ENCODE measurements at places on chromosomes 11 and 22.

DNA sequence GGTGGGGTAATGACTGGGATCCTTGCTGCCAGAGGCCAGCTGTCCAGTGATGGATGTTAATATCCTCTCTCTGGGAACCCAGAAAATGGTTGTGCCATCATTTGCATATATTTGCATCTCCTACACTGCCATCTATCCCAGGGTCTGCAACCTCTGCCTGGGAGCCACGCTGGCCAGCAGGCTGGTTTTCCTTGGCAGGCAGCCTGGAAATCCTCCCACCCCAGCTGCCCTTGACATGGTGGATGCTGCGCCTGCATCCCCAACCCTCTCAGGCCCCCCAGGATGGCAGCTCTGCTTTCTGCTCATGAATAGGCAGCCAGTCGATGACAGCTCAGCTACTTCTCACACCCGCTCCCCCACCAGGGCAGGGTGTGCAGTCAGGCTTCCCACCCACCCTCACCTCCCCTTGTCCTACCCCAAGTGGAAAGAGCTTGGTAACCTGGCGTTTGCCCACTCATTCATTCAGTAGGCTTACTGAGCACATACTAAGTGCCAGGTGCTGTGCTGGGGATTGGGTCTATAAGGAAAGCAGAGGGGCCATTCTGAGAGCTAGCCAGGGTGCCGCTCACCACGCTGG, 202.5 kb downstream of the TRIM29 start:
- DNase-seq, result no peak

DNA sequence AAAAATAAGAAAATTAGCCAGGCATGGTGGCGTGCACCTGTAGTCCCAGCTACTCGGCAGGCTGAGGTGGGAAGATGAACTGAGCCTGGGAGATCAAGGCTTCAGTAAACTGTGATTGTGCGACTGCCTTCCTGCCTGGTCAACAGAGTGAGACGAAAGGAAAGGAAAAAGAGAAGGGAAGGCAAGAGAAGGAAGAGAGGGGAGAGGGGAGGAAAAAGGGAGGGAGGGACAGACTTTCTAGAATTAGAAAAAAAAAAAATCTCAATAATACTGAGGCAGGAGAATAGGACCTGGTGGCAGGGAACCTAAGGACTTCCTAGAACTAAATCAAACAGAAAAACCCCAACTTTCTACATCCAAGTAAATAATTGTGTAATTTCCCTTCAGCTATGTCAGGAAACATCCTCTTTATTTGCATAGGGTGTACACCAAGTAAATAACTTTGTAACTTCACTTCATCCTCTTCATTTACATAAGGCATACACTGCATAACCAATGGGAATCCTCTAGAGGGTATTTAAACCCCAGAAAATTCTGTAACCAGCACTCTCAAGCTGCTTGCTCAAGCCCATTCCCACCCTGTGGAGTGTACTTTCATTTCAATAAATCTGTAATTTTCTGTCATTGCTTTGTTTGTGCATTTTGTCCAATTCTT, 8.7 kb downstream of the SBF2 start:
- no peak for DNase-seq

- no peak for DNase-seq
These were observed 1.1 kb downstream of the CSTF3 start for GRCh38 chr11:33160136-33160535.

GRCh38 chr11:127044535-127044934, 44.0 kb upstream of the KIRREL3 start:
- no peak for DNase-seq

GRCh38 chr22:24947881-24948280, 1.4 kb upstream of the LHFPL7 start:
- no peak for DNase-seq

GRCh38 chr22:49240472-49240871, 587.2 kb downstream of the BRD1 start:
- DNase-seq, result no peak

- DNase-seq, result no peak
These were observed 7.2 kb downstream of the LYVE1 start for GRCh38 chr11:10561043-10561818.

- no peak for DNase-seq
These were observed 4.6 kb downstream of the CHRDL2 start for GRCh38 chr11:74726547-74727182.

DNA sequence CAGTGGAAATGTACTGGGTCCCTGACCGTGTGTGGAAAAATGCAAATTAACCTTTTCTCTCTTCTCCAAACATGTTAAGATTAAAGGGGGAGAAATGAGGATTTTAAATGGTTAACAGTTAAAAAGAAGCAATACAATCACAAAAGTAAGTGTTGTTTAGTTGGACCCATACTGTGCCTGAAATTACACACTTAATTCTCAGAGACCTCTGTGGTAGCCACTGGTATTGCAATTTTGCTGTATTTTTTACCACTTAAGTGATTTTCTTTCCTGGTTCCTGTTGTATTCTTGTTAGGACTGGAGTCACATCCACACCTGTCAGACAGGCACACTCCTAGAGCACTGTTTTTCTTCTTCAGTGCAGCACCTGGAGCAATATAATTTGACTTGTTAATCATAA, 179.6 kb upstream of the PDGFD start:
- no peak for DNase-seq

DNA sequence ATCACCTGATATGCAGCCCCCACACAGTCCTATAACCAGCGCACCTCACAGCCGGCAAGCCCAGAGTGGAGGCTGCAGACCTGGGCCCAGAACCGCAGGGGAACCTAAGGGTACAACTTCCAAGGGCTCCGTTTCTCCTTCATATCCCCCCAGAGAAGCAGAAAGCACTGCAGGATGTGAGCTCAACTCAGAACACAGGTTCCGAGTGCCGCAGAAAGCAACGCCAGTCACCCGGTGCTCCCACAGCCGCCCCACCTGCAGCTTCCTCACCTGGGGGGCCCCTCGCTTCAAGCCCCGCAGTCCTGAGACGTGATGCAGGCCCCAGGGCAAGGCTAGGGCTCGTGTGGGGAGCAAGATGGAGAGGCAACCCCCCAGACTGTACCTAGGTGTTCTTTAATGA, 2.5 kb downstream of the TSSK2 start:
- no peak for DNase-seq

DNA sequence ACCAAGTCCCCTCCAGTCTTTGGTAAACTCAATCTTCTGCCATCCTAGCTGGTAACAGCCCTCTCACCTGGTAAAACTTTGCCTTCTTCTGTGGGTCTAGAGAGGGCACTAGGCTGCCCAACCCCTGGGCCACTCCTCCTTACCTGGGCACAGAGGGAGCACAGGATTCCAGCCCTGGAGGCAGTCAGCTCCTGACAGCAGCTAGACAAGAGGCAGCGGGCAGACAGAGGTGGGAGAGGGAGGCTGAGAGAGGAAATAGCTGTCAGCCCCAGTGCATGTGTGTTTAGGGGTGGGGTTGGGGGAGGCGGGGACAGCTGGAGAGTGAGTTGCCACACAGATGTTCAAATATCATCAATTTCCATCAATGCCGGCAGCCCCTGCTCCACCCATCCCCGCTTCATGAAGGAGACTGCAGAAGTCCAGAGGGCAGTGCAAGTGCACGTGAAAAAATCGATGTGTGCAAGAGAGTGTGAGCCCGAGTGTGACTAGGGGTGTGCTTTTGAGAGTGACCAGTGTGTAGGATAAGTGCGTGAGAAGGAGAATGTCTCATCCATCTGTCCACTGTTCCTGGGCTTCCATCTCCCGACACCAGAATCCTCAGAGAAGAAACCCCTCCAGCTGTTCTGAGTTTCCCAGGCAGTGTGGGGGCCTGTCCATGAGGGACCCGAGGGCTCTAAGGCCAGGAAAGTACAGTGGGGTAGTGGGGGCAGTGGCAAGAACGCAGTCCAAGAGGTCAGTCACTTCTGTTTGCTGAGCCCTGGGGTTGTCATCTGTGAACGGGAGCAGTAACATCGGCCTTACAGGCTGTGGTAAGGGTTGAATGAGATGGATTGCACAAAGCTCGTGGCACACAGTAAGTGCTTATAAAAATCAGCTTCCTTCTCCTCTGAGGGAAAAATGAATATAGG, at the start of gene PTGDR2:
TSS of gene PTGDR2 (minus strand) at position 225 of the 908 bp plus-strand sequence. CDS start 2,228 bp downstream, outside the sequence.
- DNase-seq, result no peak

DNA sequence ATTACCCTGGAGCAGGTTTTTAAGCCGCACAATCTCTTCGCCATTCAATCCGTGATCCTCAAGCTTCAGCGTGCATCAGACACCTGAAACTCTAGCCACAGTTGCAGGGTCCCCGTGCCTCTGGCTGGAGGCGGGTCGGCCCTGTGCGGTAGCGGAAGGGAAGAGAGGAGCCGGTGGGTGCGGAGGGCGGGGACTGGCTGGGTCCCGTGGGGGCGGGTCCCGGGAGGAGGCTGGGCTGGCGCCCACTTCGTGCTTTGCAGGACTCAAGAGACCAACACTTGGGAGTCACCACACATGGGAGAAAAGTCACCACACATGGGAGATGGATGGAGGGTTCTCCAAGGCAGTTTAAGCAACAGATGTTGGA, 772 bp downstream of the C22orf15 start:
- DNase-seq, result no peak

DNA sequence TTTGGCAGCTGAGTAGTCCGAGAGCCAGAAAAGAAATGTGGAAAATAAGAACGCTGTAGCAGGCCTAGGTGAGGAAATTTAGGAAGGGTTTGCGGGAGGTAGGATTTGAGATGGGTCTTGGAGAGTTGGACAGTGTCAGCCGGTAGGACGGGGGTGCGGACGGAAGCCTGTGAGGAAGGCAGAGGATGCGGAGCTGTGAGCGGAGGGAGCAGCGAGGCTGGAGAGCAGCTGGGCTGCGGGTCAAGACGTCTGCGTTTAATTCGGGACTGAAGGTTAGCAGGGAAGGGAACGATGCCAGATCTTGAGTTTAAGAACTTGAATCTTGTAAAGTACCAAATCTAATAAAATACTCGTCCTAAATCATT, 669 bp upstream of the TIGD3 start:
- no peak for DNase-seq

DNA sequence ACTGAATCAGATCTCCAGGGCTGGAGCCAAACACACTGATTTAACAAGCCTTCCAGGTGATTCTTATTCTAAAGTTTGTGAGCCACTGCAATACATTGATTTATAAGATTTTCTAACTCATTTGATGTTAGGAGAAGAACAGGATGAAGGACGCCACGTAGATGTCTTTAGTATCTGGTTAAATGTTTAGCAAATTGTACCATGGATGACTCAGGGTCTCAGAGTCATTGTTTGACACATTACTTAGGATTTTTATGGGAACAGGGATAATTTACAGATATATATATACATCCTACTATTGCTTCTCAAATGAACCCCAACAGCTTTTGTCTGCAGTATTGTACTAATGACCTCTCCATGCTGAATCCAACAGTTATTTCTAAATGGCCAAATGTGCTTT, 143.1 kb upstream of the DDI1 start:
- no peak for DNase-seq

GRCh38 chr11:76225122-76225611, 18.9 kb upstream of the WNT11 start:
- no peak for DNase-seq

DNA sequence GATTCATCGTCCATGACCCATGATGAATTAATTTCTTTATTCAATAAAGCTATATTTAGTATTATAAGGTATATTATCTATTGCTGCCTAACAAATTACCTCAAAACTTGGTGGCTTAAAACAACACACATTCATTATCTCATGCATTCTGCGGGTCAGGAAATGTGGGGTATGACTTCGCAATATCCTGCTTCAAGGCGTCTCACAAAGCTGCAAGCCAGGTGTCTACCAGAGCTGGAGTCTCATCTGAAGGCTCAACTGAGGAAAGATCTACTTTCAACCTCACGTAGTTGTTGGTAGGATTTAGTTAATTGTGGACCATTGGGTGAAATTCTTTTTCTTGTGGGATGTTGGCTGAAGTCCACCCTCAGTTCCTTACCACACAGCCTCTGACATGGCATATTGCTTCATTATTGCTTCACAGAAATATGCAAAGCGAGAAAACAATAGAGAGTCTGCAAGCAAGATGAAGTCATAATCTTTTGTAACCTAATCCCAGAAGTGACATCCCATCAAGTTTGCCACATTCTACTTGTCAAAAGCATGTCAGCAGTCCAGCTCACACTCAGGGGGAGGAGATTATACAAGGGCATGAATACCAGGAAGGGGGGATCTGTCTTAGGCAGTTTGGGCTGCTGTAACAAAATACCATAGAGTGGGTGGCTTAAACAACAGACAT, 45.1 kb downstream of the KREMEN1 start:
- no peak for DNase-seq

- DNase-seq, result no peak
These were observed 21.4 kb downstream of the MN1 start for GRCh38 chr22:27780161-27780575.

GRCh38 chr22:36659762-36660509, 43.6 kb downstream of the CACNG2 start:
- DNase-seq, result no peak

DNA sequence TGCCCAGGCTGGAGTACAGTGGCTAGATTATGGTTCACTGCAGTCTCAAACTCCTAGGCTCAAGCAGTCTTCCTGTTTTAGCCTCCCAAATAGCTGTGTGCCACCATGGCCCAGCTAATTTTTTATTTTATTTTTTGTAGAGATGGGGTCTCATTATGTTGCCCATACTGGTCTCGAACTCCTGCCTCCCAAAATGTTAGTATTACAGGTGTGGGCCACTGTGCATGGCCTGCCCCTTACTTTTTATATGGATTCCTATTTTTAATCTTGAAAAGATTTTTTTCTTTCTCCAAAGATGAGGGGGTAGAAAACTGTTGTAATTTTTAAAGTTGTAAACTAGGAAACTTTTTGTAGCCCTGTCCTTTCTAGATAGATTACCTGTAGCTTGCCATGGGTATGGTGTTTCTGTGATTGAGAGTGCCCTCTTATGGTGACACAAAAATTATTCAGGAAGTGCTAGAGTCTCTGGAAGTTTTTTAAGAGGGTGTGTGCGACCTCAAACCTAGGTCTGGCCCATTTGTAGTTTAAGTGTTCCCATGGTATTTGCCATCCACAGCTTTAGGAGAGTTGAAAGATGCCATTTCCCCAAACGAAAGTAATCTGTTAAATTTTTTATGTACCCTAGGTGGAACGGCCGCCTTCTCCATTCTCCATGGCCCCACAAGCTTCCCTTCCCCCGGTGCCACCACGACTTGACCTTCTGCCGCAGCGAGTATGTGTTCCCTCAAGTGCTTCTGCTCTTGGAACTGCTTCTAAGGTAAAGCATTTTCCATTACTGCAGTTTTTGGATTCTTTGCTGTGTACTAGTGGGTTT, 32.4 kb downstream of the MCAM start:
- no peak for DNase-seq

- DNase-seq, result no peak
These were observed 1786.5 kb upstream of the RAG2 start for GRCh38 chr11:38384568-38384967.
